ENCODE measurements at places on chromosomes 6 and 20.
A peak's percentile ranks its signal among the peaks of the same experiment; 100 is the strongest.

DNA sequence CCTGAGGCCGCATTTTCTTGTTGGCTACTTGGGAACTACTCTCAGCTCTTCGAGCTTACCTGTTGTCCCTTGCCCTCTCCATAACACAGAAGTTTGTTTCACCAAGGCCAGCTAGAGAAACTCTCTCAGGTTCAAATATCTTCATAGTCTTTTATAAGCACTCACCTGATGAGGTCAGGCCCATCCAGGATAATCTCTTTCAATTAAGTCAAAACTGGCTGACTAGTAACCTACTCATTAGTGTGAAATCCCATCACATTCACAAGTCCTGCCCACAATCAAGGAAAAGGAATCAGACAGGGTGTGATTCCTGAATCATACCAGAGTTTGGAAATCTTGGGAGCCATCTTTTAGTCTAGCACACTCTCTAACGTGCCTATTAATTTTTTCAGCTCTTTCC is 195.2 kb upstream of the HS3ST5 start:
- no peak for DNase-seq

DNA sequence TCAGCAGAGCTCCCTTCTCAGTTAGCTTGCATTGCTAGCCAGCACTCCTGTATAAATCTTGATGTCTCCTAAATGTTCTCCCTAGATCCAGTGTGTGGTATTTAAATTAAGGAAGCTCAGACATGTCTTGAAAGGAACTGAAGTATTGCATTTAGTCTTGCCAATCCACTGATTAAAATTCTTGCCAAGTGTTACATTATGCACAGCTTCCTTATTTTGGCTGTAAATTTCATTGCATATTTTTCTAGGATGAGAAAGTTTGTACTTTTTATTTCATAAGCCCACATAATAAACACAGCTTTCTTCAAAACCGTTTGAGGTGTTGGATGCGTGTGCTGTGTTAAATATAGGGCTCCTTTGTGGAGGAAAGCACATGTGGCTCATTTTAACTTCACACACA is 329.8 kb upstream of the FLRT3 start:
- no peak for DNase-seq

DNA sequence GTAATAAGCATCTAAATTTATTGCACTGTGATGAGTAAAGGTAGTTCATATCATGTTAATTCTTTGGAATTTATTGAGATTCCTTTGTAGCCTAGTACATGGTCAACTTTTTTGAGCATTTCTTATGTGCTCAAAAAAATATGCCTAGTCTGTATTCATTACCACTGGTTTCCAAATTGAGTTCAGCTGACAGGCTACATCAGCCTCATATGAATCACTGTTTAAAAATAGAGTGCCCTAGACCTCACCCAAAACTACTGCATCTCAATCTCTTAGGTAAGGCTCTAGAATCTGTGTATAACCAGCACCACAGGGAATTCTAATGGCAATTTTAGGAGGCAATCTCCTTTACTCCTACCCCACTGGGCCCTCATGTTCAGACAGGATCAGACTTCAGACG is 16.7 kb upstream of the FOXF2 start:
- no peak for DNase-seq

- DNase-seq = no peak
Observed at GRCh38 chr20:51084593-51085377, 61.9 kb upstream of the KCNG1 start.

DNA sequence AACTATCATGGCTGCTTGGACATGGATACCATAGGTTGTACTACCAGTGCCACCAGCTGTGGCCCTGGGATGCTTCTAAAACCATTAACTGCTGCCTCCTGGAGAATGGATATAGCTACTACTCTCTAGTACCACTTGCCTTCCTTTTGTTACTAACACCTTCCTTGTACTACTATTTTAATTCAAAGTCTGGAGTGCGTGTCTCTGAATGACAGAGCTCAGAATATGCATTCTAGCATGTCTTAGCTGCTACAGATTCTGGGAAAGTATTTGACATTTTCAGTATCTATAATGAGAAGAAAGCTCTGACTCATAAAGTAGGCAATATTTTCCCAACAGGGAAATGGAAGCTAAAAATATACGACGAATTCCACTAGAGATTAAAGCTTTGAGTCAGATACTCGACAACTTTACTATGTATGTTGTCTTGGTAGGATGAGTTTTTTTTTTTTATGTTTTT is 112.3 kb downstream of the PFDN4 start:
- peak; percentile 78 for DNase-seq

- no peak for DNase-seq
Observed at GRCh38 chr6:84560436-84561390, 203.7 kb downstream of the TBX18 start.

DNA sequence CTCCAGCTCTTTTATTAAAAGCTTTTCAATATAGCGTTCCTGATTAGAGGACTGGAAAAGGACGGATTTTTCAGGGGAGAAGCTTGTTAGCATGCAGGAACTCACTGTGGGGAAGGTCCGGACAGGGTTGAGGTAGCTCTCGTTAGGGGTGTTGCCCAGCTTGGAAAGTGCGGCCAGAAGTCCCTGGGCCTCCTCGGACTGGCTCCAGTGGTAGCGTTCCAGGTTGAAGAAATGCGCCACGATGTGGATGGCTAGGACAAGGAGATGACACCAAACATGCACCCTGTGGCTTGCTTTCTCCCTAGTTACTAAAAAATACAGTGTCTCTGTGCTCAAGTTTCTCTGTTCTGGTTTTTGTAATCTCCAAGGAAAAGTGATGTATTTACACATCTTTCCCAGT is 12.5 kb downstream of the NOX3 start:
- DNase-seq = no peak
